ENCODE measurements at places on chromosomes 2 and 18. TPM values are rescaled to one million over a fixed set of nuclear protein-coding genes. Genes with fewer than 3 reads are reported as not detected.

The CKAP2L gene
- total RNA-seq: 30.1 TPM

The TUBA4B gene
- total RNA-seq: not detected

The EDAR gene
- total RNA-seq: 0.03 TPM

The GALNT5 gene
- total RNA-seq: 10.2 TPM

The TSGA10 gene
- 4.1 TPM for total RNA-seq

The CCDC85A gene
- total RNA-seq: 0.03 TPM

The DNPEP gene
- total RNA-seq: 59.9 TPM

The DNER gene
- 5.5 TPM for total RNA-seq

The LOXHD1 gene
- total RNA-seq: not detected

The C2orf72 gene
- not detected for total RNA-seq

GRCh38 chr2:28137221-28137620 is 246.7 kb downstream of the BABAM2 start:
- DNase-seq: no peak

- DNase-seq: no peak
Observed at GRCh38 chr18:79949697-79950487, 1.6 kb downstream of the SLC66A2 start.

- peak; percentile 80 for DNase-seq
Observed at GRCh38 chr2:227655454-227655853, 11.2 kb upstream of the SCYGR5 start.

GRCh38 chr2:117832905-117833613 is 18.6 kb downstream of the DDX18 start:
- no peak for DNase-seq

DNA sequence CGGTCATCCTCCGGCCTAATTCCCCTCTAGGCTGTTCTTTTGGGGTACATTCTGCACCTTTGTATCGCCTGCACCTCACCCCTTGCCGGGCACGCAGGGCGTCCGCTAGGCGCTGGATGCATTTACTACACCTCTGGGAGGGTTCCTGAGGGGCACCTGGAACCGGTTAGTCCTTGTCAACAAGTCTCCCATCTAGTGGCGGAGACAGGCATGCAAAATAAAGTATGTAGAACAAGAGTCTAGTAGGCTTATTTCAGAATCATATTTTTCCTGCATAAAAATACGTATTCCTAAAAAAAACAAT is 705 bp upstream of the TEX261 start:
- peak; percentile 53 for DNase-seq

- DNase-seq: no peak
Observed at GRCh38 chr2:70144443-70145143, 46.2 kb downstream of the C2orf42 start.

GRCh38 chr2:69483696-69484095 is 46.5 kb upstream of the NFU1 start:
- DNase-seq: no peak

DNA sequence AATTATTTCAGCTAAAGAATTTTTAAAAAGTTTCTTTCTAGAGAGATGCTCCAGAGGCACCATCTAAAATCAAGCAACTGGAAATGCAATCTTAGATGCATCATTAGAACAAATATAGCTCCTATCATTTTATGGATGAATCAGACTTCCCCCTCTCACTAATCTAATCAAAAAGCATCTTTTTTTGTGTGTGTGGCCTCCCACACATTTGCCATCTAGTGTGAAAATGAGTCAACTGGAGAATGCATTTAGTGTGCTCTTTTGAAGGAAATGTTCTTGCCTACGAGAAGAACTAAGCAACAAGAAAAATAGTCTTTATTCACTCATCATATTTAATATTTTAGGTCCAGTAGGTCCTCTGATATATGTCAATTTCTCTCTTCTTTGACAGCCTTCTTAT is 39.5 kb upstream of the FIGN start:
- no peak for DNase-seq

DNA sequence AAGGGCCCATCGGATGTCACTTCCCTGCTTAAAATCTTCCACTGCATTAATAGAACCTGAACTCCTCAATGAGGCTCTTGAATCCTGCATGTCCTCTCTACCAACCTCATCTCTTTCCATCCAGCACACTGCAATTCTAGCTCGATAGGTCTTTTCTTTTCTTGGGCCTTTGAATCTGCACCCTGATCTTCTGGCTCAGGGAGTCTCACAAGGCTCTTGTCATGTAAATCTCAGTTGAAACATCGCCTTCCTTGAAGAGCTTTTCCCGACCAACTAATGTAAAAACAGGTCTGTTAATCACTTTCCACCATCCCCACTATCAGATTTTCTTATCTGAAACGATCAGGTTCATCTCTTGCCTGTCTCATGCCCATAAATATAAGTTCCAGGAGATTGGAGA is 120.5 kb downstream of the MYO5B start:
- no peak for DNase-seq

DNA sequence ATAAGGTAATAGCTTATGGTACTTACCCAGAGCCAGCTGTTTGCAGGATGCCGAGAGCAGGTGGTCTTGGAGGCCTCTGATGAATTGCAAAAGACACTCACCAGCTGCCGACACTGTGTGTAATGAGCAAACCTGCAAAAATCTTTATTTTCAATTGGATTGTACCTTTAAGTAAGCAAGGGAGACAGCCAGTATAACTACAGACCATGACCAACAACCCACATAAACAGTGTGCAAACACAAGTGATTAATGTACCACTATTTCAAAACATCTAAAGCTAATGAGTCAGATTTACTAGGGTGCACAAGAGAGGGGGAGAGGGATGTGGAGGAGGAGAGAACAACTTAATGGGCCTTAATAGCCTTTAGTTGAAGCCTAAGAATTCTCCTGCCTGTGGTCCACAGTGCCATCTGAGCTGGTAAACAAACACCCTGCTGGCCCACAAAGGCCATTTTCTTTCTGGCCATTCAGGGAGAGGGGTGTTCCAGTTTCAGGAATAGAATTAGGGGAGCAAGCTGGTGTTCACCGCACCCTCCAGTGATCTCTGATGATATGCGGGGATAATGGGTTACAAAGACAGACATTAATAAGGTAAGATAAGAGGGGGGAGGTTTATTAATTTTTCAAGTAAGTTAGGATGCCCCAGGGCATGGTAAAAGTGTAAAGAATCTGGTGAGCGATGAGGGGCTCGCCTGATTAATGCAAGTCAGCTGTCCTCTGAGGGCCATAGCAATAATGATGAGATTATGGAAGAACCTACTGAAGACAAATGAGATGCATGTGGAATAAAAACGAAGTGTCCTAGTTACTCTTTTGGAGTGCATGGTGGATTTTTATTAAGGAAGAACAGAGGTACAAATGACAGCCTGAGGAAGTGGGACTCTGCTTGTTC is 196.4 kb downstream of the HRH4 start:
- peak; percentile 34 for DNase-seq

GRCh38 chr2:60818272-60818671 is 62.2 kb downstream of the PAPOLG start:
- no peak for DNase-seq

GRCh38 chr18:56003009-56003719 is 415.2 kb upstream of the TCF4 start:
- DNase-seq: no peak

- DNase-seq: no peak
Observed at GRCh38 chr2:240191001-240191400, 50.5 kb upstream of the OTOS start.

GRCh38 chr2:223580951-223581350 is 21.2 kb downstream of the SCG2 start:
- no peak for DNase-seq

- DNase-seq: no peak
Observed at GRCh38 chr2:218260166-218260565, 649 bp upstream of the GPBAR1 start.

- DNase-seq: no peak
Observed at GRCh38 chr2:222318712-222319585, 20.2 kb upstream of the PAX3 start.

- no peak for DNase-seq
Observed at GRCh38 chr18:77455004-77455403, 205.4 kb downstream of the GALR1 start.

GRCh38 chr2:32384529-32384928 is 27.7 kb downstream of the BIRC6 start:
- no peak for DNase-seq

DNA sequence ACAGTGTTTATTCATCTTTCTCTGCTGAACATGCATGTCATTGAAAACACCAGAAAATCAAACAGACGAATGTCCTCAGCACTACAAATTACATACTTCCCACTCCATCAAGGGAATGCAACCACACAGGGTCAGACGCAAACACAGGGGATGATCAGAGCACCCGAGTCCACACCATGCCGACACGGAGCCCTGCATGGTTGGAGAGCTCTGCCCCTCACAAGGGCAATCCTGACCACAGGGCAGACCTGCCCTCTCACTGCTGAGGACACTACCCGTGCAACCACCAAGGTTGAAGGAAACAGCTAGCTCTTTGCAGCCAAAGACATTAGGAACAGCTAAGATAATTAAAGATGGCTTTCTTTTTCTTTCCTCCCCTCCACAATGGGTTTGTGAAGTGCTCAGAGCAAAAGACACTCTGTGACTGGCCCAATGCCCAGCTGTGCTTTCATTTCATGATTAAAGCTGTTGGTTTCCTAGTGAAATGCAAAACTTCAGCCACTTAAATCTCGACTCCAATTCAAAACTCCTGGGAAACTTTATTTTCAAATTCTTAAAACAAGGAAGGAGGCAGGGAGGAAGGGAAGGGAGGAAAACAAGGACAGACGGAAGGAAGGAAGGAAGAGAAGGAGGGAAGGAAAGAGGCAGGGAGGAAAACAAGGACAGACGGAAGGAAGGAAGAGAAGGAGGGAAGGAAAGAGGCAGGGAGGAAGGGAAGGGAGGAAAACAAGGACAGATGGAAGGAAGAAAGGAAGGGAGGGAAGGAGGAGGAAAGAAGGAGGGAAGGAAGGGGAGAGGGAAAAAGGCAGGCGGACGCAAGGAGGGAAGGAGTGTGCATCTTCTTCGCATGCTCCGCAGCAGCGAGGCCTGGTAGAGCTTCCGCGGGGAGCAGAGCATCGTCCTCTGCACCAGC is 65.8 kb downstream of the NDUFA10 start:
- no peak for DNase-seq

DNA sequence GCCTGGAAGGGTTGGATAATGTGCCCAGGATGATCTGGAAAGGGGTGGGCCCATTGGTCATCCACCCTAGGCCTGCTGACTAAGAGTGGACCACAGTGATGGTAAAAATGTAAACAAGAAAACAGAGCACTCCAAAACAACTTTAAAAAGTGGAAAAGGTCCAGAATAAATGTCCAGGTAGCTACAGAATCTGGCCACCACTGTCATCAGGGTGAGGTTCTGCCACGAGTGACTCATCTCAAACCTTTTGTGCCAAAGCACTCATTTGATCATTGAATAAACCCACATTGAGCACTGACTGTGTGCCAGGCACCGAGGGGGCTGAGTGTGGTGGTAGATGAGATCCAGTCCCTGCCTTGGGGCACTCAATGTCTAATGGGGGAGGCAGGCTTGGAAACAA is 64.9 kb downstream of the EMX1 start:
- no peak for DNase-seq

GRCh38 chr18:10453806-10454680 is at the start of gene APCDD1:
Gene APCDD1, plus strand, starts transcription at chr18:10454635. Its CDS starts 347 bp downstream, at chr18:10454982.
- no peak for DNase-seq

DNA sequence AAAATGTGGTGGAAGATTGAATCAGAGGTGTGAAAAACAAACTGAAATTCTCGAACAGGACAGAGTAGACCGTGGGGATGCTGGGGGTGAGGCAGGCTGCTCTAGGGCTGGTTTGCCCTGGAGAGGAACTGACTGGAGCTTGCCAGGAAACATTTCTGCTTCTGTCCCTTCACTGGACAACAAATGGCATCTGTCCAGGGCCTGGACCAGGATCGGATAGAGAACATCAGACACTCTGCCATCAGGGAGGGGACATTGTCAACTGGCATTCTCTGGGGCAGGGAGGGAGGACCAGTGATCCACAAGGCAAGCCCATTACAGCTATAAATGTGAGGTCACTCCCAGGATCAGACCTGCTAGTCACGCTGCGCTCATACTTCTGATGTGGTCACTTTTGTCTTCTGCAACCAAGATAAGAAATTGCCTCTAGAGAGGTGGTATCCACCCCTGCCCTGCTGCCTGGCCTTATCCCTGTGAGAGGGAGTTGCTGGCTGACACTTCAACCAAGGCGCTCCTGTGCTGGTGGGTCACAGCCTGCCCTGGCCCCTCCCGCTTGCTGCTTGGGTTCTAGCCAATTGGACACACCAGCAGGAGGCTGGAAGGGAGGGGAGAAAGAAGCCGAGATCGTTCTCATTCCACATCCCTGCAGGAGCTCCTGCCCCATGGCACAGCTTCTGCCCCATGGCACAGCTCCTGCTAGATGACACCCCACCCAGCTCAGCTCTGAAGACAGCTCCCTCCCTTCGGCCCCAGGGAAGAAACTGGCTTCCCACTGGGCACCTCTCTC is 8.7 kb downstream of the NPPC start:
- no peak for DNase-seq

DNA sequence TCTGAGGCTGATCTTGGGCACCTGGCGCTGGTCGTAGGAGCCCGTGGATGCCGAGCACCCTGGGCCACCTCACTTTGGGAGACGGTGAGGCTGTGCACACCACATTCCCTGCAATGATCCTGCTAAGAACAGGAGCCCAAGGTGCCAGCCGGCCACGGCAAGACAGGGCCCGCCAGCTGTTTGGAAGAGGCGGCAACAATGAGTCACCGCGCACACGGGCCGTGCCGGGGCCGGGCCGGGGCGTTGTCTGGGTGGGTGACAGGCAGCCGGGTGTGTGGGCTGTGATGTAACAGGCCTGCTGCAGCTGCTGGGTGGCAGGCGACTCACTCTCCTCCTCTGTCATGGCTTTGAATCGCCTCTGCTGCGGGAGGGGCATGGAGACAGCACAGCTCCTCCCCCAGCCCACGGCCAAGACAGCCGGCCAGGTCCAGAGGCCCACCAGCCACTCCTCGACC is 49.7 kb upstream of the ODC1 start:
- peak; percentile 84 for DNase-seq

- no peak for DNase-seq
Observed at GRCh38 chr2:204913854-204914464, 368.7 kb downstream of the PARD3B start.

DNA sequence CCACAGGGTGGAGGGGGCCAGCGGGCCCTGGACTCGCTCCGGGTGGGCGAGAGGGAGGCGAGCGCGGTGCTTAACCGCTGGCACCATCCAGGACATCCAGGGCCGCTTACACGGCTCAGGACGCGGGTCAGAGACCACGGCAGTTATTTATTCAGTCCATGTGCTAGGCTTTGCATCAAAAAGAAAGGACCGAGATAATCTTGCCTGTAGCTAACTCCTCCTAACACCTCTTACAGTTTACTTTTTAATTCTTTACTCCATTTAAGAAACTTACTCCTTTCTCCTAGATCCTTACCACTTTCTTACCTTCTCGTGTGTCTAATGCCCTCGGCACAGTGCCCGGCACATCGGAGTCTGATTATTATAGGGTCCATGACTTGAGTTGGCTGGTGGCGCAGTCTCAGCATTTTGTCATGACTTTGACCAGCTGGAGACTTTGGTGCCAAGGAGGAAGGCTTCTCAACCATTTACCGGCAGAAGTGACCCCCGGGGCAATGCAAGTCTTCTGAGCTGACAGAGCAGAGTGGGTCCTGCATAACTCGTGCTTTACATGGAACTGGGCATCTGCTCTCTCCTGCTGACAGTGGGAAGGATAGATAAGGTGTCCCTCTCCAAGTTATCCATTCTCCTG is 503 bp downstream of the ANXA4 start:
- no peak for DNase-seq

- no peak for DNase-seq
Observed at GRCh38 chr2:95008306-95008705, 17.2 kb upstream of the MAL start.

GRCh38 chr2:226380679-226381078 is 418.9 kb downstream of the IRS1 start:
- DNase-seq: no peak

GRCh38 chr2:76159042-76159648 is 448.4 kb upstream of the GCFC2 start:
- peak; percentile 2 for DNase-seq

GRCh38 chr2:14944562-14945346 is 312.2 kb downstream of the LRATD1 start:
- DNase-seq: peak; percentile 30

Data from foreskin keratinocyte (primary cell).